ENCODE measurements at places on chromosomes 5 and 9.

- no peak for DNase-seq
Measured at GRCh38 chr5:149961957-149962409, 1.4 kb downstream of the SLC26A2 start.

GRCh38 chr9:87567571-87567970 lies 69.9 kb downstream of the DAPK1 start:
- no peak for DNase-seq

GRCh38 chr5:14184082-14184481 lies 40.9 kb downstream of the TRIO start:
- DNase-seq = no peak

DNA sequence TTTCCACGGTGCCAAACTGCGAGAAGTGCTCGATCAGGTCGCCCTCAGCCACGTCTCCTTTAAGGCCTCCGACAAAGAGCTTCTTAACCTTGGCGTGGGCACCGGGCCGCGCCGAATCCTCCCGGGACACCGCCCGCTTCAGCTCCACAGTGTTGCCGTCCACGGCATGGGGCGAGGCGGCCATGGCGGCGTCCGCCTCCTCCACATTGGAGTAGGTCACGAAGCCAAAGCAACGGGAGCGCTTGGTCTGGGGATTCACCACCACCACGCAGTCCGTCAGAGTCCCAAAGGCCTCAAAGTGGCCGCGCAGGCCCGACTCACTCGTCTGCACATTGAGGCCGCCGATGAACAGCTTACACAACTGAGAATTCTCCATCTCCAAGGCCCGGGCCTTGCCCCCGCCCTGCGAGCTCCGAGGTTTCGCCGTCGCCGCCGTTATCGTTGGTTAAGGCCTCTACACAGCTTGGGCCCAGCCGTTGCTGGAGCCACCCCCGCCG lies 424 bp downstream of the HNRNPA0 start:
- no peak for DNase-seq

GRCh38 chr5:140827704-140828361 lies at the start of gene PCDHA6:
PCDHA6 (plus strand) TSS chr5:140827960; CDS start chr5:140828092, 132 bp downstream.
- no peak for DNase-seq

GRCh38 chr5:56588636-56589480 lies 226.5 kb upstream of the MAP3K1 start:
- no peak for DNase-seq

DNA sequence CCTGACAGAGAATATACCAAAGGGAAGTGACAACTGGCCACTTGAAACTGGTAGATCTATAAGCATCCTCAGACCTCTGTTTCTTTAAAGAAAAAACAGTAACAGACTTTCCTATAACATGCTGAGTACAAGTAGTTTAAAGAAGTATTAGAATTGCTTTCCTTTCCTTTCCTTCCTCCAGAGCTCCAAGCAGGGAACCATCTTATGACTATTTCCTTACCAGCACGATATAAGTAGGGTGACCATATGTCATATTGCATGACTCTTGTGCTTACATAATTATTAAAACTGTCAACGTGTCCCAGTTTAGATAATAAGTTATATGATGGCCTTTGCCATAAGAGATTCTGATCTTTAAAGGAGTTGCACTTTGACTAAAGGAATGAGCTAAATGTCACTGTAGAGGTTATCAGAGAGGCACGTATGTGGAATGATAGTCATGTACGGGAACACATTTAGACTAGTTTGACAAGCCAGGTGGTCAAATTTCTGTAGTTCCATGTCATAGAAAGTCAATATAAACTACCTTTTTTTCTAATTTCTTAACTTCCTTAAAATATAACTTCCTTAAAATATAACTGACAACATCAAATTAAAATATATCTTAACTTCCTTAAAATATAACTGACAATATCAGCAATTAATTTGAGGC lies 212.7 kb upstream of the CD180 start:
- DNase-seq = no peak

GRCh38 chr9:97038611-97039513 lies at the start of gene CTSV:
CTSV (minus strand) TSS chr9:97039142; CDS start chr9:97038043, 1,099 bp downstream.
- peak; percentile 92 for DNase-seq

GRCh38 chr5:87125766-87126165 lies 141.9 kb upstream of the RASA1 start:
- DNase-seq = no peak

GRCh38 chr5:172110260-172110815 lies 77.7 kb downstream of the STK10 start:
- DNase-seq = no peak

- no peak for DNase-seq
Measured at GRCh38 chr5:112735702-112736101, 2.0 kb upstream of the APC start.

GRCh38 chr5:61329550-61330128 lies 2.4 kb upstream of the ZSWIM6 start:
- no peak for DNase-seq

DNA sequence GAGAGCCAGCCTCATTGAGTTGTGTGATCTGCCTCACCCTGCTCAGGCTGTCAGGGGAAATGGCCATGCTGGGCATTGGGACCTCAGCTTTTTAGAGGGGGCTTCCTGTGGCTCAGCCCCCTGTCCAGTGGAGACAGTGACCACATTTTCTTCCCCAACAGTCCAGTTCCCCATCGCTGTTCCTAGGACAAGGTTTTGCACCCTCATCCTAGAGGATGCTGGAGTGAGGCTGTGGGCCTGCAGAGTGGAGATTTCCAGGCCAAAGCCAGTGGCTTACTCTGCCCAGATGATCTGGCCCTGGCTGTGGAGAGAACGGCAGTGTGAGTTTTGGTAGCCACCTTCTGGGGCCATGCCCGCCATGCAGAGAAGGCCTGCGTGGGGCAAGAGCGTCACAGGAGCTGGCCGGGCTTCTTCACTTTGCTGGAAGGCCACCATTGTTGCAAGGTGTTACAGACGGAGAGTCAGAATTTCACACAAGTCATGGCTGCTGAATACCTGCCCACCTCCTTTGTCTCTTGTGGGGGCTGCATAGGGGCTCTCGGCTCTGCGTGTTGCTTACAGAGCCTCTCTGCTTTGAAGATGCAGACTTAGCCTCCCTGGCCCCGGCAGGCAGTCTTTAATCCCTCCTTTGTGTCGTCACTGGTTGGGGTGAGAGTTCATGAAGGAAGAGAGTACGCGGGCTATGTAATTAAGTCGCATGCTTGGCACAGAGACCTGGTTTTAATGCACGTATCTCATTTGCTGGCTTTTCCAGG lies 35.2 kb upstream of the PITX1 start:
- DNase-seq = no peak

- DNase-seq = no peak
Measured at GRCh38 chr9:684941-685340, 156.6 kb upstream of the DMRT1 start.

- DNase-seq = no peak
Measured at GRCh38 chr5:160237571-160238093, 8.3 kb downstream of the FABP6 start.

- no peak for DNase-seq
Measured at GRCh38 chr5:180474569-180474968, 19.6 kb upstream of the CNOT6 start.

DNA sequence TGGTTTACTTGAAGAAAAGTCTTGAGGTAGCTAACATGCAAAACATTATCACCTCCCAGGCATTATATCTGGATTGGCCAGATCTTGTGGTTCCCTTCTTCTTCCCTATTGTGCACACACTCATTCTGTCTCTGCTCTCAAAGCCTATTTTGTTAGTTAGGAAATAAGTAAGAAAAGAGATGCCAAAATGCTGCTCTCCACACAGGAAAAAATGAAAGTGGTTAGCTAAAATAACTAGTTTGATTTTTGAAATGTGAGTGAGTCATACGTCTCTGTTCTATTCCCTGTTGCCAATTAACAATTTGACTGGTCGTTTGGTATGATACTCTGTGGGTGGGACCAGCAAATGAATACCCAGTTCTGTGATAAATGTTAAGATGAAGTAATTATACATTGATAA lies 28.1 kb downstream of the LMNB1 start:
- no peak for DNase-seq

- DNase-seq = no peak
Measured at GRCh38 chr5:59583810-59584562, 309.5 kb downstream of the PDE4D start.

GRCh38 chr5:124995421-124995820 lies 249.0 kb upstream of the ZNF608 start:
- DNase-seq = no peak

DNA sequence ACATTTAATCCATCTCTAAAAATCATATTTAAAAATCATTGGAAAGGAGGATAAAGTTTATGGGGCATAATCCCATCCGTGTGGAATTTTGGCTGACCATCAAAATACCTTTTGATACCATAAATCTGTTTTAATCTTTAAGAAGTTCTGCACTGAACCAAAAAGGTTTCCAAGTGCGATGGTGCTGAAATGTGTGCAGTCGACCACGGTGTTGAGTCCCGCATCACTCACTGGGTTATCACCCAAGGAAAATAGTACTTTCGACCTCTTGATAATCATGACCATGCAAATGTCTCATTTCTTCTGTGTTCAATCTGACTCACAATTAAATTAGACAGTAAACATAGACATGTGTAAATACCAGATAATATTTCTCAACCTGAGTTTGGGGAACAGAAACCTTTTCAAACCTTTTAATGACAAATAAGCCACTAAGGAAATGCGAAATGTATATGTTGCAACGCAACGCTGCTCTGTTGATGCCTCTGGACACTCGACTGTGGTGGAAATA lies 62.0 kb upstream of the CDH6 start:
- DNase-seq = no peak

GRCh38 chr9:120717176-120717575 lies 2.9 kb upstream of the MEGF9 start:
- DNase-seq = no peak

- DNase-seq = no peak
Measured at GRCh38 chr5:53568871-53569270, 8.4 kb downstream of the NDUFS4 start.

DNA sequence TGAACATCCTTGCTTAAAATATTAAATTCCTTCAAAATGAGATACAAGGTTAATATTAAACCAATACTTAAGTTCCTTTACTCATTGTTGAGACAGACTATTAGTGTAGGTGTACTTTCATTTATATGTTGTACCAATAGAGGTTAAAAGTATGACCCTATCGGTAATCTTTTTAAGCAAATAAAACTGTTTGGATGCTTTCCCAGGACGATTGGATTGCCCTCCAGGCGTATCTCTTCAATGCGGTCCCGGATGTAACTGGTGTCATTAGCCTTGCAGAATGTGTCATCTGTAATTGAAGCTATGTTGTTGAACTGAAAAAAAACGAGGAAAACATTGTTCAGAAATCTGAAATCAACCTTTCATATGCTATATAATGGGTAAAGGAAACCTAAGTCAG lies 18.9 kb downstream of the OGN start:
- DNase-seq = no peak
